ENCODE measurements at places on chromosomes 5 and 9. TPM values are rescaled to one million over a fixed set of nuclear protein-coding genes. Genes with fewer than 3 reads are reported as not detected.

- no peaks in the 10 kb centered on the region for H3K27me3 ChIP-seq
- no peaks in the 10 kb centered on the region for H3K4me1 ChIP-seq
- no peak overlapping the region for H3K27ac ChIP-seq
Observed at GRCh38 chr9:96129747-96130146, 172.2 kb downstream of the HSD17B3 start.

- no peak overlapping the region for H3K4me3 ChIP-seq
- DNase-seq: no peak
- H3K27ac ChIP-seq: no peak overlapping the region
- H3K4me1 ChIP-seq: no peaks in the 10 kb centered on the region
- no peaks in the 10 kb centered on the region for H3K27me3 ChIP-seq
Observed at GRCh38 chr5:136511046-136511445, 145.7 kb upstream of the TRPC7 start.

DNA sequence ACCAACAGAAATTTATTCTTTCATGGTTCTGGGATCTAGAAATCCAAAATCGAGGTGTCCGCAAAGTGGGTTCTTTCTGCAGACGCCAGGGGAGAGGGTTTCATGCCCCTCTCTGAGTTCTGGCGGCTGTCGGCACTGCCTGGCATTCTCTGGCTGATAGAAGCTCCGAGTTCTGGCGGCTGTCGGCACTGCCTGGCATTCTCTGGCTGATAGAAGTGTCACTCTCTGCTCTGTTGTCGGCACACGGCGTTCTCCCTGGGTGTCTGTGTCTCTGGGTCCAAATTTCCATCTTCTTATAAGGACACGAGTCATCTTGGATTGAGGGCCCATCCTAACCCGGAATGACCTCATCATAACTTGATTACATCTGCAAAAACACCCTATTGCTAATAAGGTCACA, 7.6 kb downstream of the GFI1B start:
- no peaks in the 10 kb centered on the region for H3K4me1 ChIP-seq
- DNase-seq: no peak
- no peak overlapping the region for H3K27ac ChIP-seq
- no peak overlapping the region for H3K4me3 ChIP-seq

The PIP5KL1 gene
- polyA plus RNA-seq: 4.3 TPM

The TSLP gene
- 0.60 TPM for polyA plus RNA-seq
